Endodermal cell (in vitro differentiated cells): ENCODE measurements at places on chromosomes 6 and 20. TPM values are rescaled to one million over a fixed set of nuclear protein-coding genes. Genes with fewer than 3 reads are reported as not detected.

GRCh38 chr6:47741807-47742206 is 40.0 kb upstream of the OPN5 start:
- H3K27me3 ChIP-seq: no peaks in the 10 kb centered on the region
- no peak overlapping the region for H3K27ac ChIP-seq
- no peaks in the 10 kb centered on the region for H3K4me1 ChIP-seq
- DNase-seq: no peak
- H3K36me3 ChIP-seq: no peaks in the 10 kb centered on the region

PTPRT gene
- 1.5 and 2.7 TPM in 2 replicates for total RNA-seq

CNBD2 gene
- 1.3 and 2.0 TPM in 2 replicates for total RNA-seq

GRCh38 chr6:37582306-37582705 is 82.6 kb upstream of the CCDC167 start:
- no peak overlapping the region for H3K27ac ChIP-seq
- H3K36me3 ChIP-seq: no peaks in the 10 kb centered on the region
- no peak overlapping the region for H3K4me3 ChIP-seq
- no peaks in the 10 kb centered on the region for H3K27me3 ChIP-seq
- no peak for DNase-seq

FGD2 gene
- not detected in 3 replicates for total RNA-seq

GRCh38 chr6:5202941-5203340 is 57.8 kb downstream of the LYRM4 start:
- H3K27me3 ChIP-seq: no peaks in the 10 kb centered on the region
- peaks cover 6% of the 10 kb centered on the region for H3K4me1 ChIP-seq
- no peaks in the 10 kb centered on the region for H3K36me3 ChIP-seq
- H3K4me3 ChIP-seq: no peak overlapping the region
- no peak for DNase-seq

DNA sequence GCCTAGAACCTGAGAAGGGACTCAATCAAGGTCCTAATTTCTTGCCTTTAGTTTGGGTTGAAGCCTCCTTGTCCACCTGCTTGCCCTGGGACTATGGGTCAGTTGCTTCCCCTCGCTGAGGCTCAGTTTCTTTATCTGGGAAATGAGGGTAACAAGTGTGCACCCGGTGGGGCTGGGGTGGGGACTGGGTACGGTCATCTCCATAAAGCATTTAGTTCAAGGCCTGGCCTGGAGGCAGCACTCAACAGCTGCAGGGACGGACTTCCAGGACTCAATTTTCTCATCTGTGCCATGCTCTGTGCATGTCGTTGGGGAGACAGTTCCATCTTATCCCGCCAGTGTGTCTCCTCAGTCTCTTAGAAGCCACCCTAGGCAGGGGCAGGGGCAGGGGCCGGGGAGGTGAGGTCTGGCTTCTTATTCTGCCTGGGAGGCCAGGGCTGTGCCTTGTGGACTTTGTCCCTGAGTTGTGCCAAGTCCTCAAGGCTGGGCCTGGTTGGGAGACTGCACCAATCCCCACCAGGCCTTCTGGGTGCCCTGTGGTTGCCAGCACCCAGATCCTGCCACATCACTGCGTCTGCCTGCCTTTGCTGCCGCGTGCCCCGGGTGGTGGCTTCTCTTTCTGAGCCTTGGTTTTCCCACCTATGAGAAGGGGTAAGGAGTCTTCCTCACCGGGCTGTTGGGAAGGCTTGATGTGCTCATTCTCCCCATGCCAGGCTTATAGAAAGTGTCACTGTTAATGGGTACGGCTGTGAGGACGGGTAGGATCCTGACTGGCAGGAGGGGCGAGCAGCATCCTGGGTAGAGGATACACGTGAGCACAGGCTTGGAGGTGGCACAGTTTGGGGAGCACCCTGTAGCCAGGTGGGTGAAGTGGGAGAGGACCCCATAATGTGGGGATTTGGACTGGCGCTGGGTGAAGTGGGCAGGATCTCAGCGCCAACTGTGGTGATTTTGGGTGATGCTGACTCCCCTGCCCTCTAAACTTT is 8.6 kb downstream of the SRC start:
- peak; percentile 33 for DNase-seq
- H3K27ac ChIP-seq: no peak overlapping the region
- peaks cover 58% of the 10 kb centered on the region for H3K36me3 ChIP-seq
- H3K4me3 ChIP-seq: no peak overlapping the region

GRCh38 chr20:43963872-43964791 is 49.5 kb downstream of the TOX2 start:
- H3K36me3 ChIP-seq: no peaks in the 10 kb centered on the region
- H3K4me3 ChIP-seq: no peak overlapping the region
- DNase-seq: peak; percentile 32
- peaks cover 3% of the 10 kb centered on the region for H3K4me1 ChIP-seq
- H3K27ac ChIP-seq: no peak overlapping the region

CD24 gene
- total RNA-seq: 545 and 654 TPM in 2 replicates

REM1 gene
- total RNA-seq: not detected in 3 replicates

VSX1 gene
- total RNA-seq: not detected in 2 replicates

- no peaks in the 10 kb centered on the region for H3K27me3 ChIP-seq
- H3K4me1 ChIP-seq: no peaks in the 10 kb centered on the region
- no peak overlapping the region for H3K4me3 ChIP-seq
Measured at GRCh38 chr20:33594743-33595142, 67.4 kb upstream of the C20orf144 start.

DNA sequence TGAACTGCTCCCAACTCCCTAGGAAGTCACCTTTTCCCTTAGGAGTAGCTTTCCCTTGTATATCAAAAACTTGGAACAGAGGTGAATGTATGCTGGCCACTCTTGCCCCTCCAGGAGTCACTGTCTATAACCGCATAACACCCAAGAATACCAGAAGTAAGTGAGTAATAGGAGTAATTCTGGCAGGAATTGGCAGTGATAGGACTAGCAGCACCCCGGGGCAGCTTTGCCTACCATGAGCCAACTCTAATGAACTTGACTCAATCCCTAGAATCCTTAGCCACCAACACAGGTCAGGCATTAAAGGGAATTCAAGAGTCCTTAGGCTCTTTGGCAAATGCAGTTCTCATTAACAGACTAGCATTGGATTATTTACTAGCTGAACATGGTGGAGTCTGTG is 28.8 kb upstream of the CD164 start:
- no peak for DNase-seq
- no peak overlapping the region for H3K27ac ChIP-seq
- no peak overlapping the region for H3K4me3 ChIP-seq
- no peaks in the 10 kb centered on the region for H3K36me3 ChIP-seq
- no peaks in the 10 kb centered on the region for H3K4me1 ChIP-seq
- no peaks in the 10 kb centered on the region for H3K27me3 ChIP-seq

SIRPD gene
- total RNA-seq: not detected in 2 replicates

ARMC12 gene
- 0.93 to 2.0 TPM (median 1.8 TPM) in 3 replicates for total RNA-seq

CPNE1 gene
- 379 to 441 TPM (median 437 TPM) in 3 replicates for total RNA-seq

DNA sequence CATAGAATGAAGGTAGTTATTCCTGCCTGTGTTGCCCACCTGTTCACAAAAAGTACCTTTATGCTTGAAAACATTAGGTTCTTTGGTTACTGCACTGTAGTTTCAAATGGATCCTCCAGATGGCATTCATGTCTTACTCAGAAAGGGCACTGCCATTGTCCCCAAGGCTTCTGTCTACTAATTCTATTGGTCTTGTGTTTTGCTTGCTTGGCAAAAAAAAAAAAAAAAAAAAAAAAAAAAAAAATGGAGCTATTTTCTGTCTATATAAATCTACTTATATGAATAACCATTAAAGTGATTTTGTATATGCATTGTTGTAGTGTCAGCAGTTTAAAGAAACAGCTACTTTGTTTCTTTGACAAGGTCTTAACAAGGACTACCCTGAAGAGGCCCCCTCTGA is 12.7 kb upstream of the EFHC1 start:
- peaks cover 1% of the 10 kb centered on the region for H3K4me1 ChIP-seq
- DNase-seq: no peak
- H3K27ac ChIP-seq: no peak overlapping the region
- no peaks in the 10 kb centered on the region for H3K27me3 ChIP-seq
- no peak overlapping the region for H3K4me3 ChIP-seq

NCOA7 gene
- 7.9 and 11.4 TPM in 2 replicates for total RNA-seq

DNA sequence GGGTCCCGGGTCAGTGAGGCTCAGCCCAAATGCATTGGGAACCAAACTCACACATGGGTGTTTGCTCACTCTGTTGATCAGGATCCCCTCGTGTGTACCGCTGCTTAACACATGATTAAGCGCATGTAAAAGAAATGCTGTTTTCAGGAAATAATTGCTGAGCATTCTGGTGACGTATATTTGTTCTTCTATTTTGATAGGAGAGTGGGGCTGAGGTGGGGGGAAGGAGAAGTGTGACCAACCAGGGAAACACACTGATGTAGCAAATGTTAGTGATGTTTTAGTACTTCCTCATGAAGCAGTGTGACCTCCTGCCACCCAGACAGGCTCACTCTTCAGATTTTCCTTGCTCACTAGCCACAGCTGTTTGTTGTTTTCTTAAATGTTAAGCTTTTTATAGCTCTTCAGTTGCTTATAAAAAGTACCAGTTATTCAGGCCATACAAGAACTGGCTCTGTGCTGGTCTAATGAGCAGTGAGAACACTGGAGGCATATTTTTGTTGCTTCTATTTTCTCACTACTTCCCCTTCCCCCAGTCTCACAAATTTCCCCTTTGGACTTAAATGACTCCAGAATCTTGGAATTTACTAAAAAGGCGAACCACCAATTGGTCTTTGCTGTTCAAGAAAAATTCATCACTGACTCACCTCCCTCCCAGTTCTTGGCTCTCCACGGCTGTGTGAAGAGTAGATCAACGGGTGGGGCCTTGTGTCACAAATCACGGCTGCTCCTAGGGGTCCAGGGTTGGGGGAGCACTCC is 79.2 kb upstream of the BACH2 start:
- no peak overlapping the region for H3K4me3 ChIP-seq
- no peak overlapping the region for H3K27ac ChIP-seq
- no peaks in the 10 kb centered on the region for H3K36me3 ChIP-seq
- DNase-seq: no peak
- H3K27me3 ChIP-seq: peaks cover 17% of the 10 kb centered on the region

DNA sequence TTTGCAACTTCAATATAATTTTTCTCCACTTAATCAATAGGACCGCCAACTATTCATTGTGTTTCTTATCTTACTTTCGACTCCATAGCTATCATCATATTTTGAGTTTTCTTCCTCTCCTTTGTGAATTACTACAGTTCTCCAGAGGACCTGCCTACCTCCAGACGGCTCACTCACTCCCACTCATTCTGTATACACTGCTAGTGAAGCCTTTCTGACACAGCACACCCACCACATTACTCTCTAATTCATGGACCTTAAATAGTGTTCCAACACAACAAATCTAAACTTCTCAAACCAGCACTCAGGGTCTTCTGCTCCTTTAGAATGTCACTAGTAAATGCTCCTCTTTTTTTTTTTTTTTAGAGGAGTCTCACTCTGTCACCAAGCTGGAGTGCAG is 23.8 kb downstream of the FKBP5 start:
- DNase-seq: no peak
- H3K27me3 ChIP-seq: no peaks in the 10 kb centered on the region
- H3K27ac ChIP-seq: no peak overlapping the region
- H3K4me1 ChIP-seq: no peaks in the 10 kb centered on the region

DNA sequence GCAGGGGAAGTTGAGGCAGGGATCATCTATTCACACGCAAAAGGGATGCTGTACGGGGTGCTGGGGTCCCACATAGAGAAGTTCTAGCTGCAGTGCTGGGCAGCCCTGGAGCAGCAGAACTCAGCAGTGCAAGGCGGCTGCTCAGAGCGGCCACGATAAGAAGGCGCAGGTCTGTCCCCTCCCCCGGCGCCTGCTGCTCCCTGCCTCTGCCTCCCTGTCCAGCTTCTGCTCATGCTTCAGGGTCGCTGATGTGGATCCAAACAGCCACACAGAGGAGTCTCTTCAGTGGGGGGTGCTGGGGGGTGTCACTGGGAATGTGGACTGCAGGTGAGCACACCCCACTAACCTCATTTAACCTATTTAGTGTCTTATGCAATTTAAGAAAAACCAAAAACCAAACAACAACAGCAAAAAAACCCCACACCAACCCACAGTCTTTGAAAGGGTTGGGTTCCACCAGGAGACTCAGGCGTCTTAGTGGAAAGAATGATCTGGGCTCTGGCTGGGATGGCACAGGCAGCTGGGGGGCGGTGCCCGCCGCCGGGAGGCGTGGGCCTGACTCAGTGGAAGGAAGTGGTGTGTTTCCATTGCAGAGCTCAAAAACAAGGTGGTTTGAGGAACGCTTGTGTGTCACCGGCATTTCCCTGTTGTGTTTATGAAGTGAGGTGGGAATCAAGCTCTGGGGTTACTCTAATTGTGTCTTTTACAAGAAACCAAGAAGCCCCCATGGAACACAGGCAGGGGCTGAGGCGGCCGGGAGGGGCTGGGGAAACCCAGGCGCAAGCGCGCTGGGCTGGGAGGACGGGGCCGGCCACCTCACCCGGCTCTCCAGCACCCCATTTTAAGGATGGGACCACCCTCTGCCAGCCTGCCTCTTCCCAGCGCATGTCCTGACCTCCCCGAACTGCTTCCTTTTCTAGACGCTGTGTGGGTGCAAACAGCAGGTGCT is 55.1 kb downstream of the IRF4 start:
- H3K27ac ChIP-seq: no peak overlapping the region
- H3K4me1 ChIP-seq: no peaks in the 10 kb centered on the region
- no peak overlapping the region for H3K4me3 ChIP-seq
- H3K36me3 ChIP-seq: no peaks in the 10 kb centered on the region
- no peak for DNase-seq

- no peak overlapping the region for H3K27ac ChIP-seq
- peak; percentile 59 for DNase-seq
- no peaks in the 10 kb centered on the region for H3K36me3 ChIP-seq
Measured at GRCh38 chr20:37282556-37282955, 6.9 kb upstream of the MANBAL start.

GRCh38 chr6:113857556-113858479 is 673 bp downstream of the MARCKS start:
- peaks cover 32% of the 10 kb centered on the region for H3K27me3 ChIP-seq
- peaks cover 24% of the 10 kb centered on the region for H3K36me3 ChIP-seq
- DNase-seq: peak; percentile 78
- no peaks in the 10 kb centered on the region for H3K4me1 ChIP-seq

BLCAP gene
- total RNA-seq: 20.0 to 32.5 TPM (median 30.8 TPM) in 3 replicates

GRCh38 chr6:34771727-34772126 is 14.4 kb downstream of the SNRPC start:
- no peak for DNase-seq
- H3K36me3 ChIP-seq: peaks cover 82% of the 10 kb centered on the region
- H3K27ac ChIP-seq: no peak overlapping the region
- no peak overlapping the region for H3K4me3 ChIP-seq
- no peaks in the 10 kb centered on the region for H3K27me3 ChIP-seq

THBD gene
- 1.2 and 1.6 TPM in 2 replicates for total RNA-seq

SLC22A2 gene
- total RNA-seq: 0.88 to 1.1 TPM (median 1.00 TPM) in 3 replicates

- DNase-seq: no peak
- no peaks in the 10 kb centered on the region for H3K27me3 ChIP-seq
- no peak overlapping the region for H3K27ac ChIP-seq
Measured at GRCh38 chr6:10723567-10723881, 654 bp downstream of the TMEM14C start.

HS3ST5 gene
- total RNA-seq: 0.12 to 0.40 TPM (median 0.31 TPM) in 3 replicates

DNA sequence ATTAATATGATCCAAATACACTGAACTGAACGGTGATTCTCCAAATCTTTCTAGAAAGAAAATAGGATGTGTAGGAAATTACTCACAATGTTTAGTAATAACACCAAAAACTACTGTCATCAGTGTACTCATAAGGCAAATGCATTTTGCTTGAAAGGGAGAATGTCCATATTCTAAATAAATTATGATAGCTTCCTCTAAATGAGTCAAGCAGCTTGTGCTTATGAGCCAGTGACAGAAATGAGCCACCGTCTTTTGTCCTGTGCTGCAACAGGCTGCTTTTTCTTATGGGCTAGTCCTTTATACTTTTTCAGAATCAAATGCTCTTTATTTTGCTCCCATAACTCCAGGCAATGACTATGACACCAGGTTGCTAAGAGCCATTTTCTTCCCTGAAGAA is 4.5 kb upstream of the ZNF451 start:
- no peaks in the 10 kb centered on the region for H3K27me3 ChIP-seq
- H3K36me3 ChIP-seq: no peaks in the 10 kb centered on the region

- no peaks in the 10 kb centered on the region for H3K27me3 ChIP-seq
- H3K27ac ChIP-seq: no peak overlapping the region
- H3K36me3 ChIP-seq: no peaks in the 10 kb centered on the region
- no peaks in the 10 kb centered on the region for H3K4me1 ChIP-seq
Measured at GRCh38 chr6:131929264-131929663, 21.9 kb downstream of the CCN2 start.

PLN gene
- total RNA-seq: not detected in 2 replicates
